ENCODE measurements at places on chromosomes 6 and 20.
A peak's percentile ranks its signal among the peaks of the same experiment; 100 is the strongest.

GRCh38 chr6:137661601-137662000 is 167.4 kb upstream of the OLIG3 start:
- H3K4me1 ChIP-seq, result no peaks in the 10 kb centered on the region
- no peak overlapping the region for H3K27ac ChIP-seq
- no peak for DNase-seq
- H3K36me3 ChIP-seq, result no peaks in the 10 kb centered on the region
- no peak overlapping the region for H3K4me3 ChIP-seq
- no peaks in the 10 kb centered on the region for H3K27me3 ChIP-seq

DNA sequence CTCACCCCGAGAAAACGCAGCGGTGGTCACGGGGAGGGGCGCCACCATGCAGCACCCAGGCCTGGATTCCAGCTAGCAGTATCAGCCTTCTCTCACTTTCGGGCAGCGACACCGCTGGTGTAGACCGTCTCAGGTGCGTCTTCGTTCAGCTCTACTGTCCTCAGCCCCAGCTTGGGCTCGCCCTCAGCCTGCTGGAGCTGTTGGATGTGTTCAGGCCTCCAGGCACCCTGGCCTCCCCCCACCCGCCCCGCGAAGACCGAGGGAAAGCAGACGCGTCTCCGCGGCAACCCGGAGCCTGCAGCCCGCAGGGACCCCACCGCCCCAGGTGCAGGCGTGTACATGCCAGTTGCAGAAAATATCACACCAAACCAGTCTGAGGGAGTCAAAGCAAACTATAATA is 60.8 kb upstream of the CARMIL1 start:
- peaks cover 20% of the 10 kb centered on the region for H3K4me1 ChIP-seq
- DNase-seq, result no peak
- no peak overlapping the region for H3K27ac ChIP-seq
- no peak overlapping the region for H3K4me3 ChIP-seq
- no peaks in the 10 kb centered on the region for H3K36me3 ChIP-seq
- no peaks in the 10 kb centered on the region for H3K27me3 ChIP-seq

DNA sequence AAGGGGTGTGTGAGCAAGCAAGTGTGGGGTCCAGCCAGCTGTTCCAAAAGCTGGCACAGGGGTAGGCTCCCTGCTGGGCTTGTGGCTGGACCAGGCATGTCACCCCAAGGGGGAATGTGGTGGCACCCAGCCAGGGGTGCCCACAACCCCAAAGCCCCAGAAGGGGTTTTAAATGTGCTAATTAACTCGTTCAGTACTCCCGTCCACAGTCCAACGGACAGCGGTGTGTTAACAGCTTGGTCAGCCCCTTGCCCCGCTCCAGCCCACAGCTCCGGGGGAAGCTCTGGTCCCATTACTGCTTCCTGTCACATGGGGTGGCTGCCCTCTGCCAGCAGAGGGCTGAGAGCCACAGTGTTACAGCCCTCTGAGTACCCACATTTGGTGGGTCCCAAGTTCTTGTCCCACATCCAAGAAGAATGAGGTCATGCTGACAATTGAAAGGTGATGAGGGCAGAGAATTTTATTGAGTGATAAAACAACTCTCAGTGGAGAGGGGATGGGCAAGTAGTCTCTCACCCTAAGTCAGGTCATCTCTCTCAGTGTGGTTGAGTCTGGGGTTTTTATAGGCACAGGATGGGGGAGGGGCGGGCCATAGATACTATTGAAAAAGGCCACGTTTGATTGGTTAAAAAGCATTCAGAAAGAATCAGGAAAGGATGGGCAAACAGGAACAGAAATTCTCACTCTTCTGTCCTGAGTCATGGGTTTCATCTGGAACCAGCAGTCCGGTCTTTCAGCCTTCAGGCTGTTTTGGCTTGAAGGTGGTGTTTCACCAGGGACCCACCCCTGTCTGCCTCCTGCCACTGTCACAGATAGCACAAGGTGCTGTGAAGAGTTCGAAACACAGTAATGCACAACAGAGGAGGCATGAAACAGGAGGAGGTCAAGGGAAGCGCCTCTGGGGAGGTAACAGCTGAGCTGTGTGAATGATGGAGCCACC is 238.5 kb downstream of the NFATC2 start:
- H3K27ac ChIP-seq, result no peak overlapping the region
- DNase-seq, result no peak
- no peaks in the 10 kb centered on the region for H3K36me3 ChIP-seq
- H3K4me3 ChIP-seq, result no peak overlapping the region
- H3K27me3 ChIP-seq, result peaks cover 20% of the 10 kb centered on the region
- peaks cover 3% of the 10 kb centered on the region for H3K4me1 ChIP-seq

DNA sequence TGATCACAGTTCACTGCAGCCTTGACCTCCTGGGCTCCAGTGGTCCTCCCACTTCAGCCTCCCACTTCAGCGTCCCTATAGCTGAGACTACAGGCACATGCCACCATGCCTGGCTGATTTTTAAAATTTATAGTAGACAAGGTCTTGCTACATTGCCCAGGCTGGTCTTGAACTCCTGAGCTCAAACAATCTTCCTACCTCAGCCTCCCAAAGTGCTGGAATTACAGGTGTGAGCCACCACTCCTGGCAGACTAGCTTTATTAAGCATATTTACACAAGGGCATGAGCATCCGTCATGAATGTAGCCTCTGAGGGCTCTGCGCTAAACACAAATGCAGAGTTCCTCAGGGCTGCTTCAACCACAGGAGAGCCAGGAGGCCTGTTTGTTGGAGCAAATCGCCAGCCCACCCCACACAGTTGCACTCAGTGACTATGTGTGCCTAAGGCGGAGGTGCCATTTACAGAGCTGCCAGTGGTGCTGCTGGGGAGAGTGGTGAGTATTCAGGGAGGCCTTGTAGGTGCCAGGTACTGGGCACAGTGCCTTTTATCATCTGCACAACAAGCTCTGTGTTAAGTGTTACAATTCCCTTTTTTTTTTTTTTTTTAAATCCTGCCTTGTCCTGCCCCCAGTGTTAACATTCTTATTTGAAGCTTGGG is 78.2 kb downstream of the PSMG4 start:
- no peaks in the 10 kb centered on the region for H3K27me3 ChIP-seq
- H3K36me3 ChIP-seq, result no peaks in the 10 kb centered on the region
- H3K27ac ChIP-seq, result no peak overlapping the region
- peak overlapping the region; percentile 42 for H3K4me3 ChIP-seq

DNA sequence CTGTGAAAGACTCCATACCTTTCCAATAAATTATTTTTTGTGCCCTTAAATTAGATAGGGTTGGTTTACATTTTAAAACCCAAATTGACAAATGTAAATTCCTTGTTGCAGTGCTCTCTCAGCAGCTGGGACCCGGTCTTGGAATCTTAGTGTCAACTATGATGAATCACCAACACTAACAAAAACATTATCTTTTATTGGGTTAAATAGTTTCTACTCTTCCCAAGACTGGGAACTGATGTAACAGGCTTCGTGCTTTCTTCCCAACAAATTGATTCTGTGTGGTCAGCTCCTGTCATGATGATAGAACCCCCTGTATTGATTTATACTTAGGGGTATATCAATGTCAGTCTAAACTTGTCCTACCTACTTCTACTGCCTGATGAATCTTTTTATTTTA is 23.2 kb upstream of the AHI1 start:
- H3K27me3 ChIP-seq, result no peaks in the 10 kb centered on the region
- H3K27ac ChIP-seq, result no peak overlapping the region
- DNase-seq, result no peak
- H3K4me3 ChIP-seq, result no peak overlapping the region
- no peaks in the 10 kb centered on the region for H3K4me1 ChIP-seq

GRCh38 chr6:20302168-20302567 is 89.9 kb upstream of the MBOAT1 start:
- no peaks in the 10 kb centered on the region for H3K36me3 ChIP-seq
- no peaks in the 10 kb centered on the region for H3K27me3 ChIP-seq
- no peak for DNase-seq
- H3K4me1 ChIP-seq, result no peaks in the 10 kb centered on the region

GRCh38 chr20:8057871-8058270 is 38.3 kb upstream of the TMX4 start:
- DNase-seq, result no peak
- H3K27ac ChIP-seq, result no peak overlapping the region
- no peaks in the 10 kb centered on the region for H3K36me3 ChIP-seq
- no peaks in the 10 kb centered on the region for H3K27me3 ChIP-seq
- no peak overlapping the region for H3K4me3 ChIP-seq

DNA sequence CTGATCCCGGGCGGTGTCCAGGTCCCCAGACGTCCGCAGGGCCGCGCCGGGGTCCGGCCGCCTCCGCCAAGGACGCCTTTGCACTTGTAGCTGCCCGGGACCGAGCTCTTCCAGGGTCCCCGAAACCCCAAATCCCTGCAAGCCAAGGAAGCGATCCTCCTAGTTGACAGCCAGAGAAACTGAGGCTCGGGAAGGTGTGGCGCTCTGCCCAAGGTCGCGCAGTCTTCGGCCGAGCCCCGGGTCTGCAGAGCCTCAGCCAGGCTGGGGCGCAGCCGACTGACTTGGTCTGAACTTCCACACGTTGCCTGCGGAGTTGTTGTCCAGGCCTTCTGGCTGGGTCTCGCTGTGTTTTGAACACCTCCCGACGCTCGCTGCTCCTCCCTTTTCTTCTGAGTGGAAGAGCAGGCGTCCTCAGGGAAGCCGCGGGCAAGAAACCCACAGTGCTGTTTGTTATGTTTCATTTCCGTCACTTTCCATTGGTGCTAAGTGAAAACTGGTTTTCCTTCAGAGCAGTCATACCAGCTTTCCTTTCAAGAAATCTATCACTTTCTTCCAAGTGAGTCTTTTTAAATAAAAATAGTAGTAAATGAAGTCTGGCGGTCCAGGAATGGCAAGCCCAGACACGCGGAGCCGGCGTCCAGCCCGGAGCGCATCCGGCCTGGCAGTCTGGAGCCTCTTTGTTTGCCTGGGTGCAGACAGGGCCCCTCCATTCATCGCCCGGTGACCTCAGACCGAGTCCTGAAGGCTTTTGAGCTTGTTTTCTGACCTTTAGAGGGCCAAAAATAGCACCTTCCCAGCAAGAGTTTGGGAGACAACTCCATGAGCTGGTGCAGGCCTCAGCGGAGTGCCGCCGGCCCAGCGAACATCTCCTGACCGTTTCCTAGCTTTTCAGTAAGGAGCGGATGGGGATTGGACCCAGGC is 698 bp downstream of the FAM210B start:
- H3K4me1 ChIP-seq, result peaks cover 30% of the 10 kb centered on the region
- peak overlapping the region; percentile 92 for H3K4me3 ChIP-seq
- DNase-seq, result peak; percentile 54
- no peaks in the 10 kb centered on the region for H3K27me3 ChIP-seq
- peak overlapping the region; percentile 97 for H3K27ac ChIP-seq

DNA sequence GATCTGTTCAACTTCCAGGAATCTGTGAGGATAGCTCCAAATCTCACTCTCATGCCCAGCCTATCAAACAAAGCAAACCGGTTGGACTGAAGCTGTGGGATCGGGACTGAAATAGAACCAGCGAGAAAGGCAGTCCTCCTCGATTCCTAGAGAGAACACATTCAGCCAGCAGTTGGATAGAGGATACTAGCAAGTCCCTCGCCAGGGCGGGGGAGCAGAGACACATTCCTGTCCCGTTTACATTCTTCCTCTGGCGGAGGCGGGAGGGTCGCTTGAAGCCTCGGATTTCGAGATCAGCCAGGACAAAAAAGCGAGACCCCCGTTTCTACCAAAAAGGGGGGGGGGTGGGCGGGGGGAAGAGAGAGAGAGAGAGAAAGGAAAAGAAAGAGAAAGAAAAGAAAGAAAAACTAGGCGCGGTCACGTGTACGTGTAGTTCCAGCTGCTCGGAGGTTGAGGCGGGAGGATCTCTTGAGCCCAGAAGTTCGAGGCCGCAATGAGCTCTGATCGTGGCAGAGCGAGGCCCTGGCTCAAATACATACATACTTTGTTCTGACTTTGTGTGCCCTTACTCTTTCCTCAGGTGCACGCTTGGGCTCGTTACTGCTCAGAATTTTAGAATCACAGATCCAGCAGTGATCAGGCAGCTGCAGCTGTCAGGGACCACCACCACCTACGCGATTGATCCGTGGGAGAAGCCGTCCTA is 19.5 kb downstream of the ZNF311 start:
- peak overlapping the region; percentile 93 for H3K4me3 ChIP-seq
- peak; percentile 65 for DNase-seq
- peaks cover 14% of the 10 kb centered on the region for H3K36me3 ChIP-seq
- peaks cover 56% of the 10 kb centered on the region for H3K4me1 ChIP-seq
- peak overlapping the region; percentile 59 for H3K27ac ChIP-seq

- no peaks in the 10 kb centered on the region for H3K36me3 ChIP-seq
- peaks cover 36% of the 10 kb centered on the region for H3K27me3 ChIP-seq
- H3K4me3 ChIP-seq, result peak overlapping the region; percentile 74
- DNase-seq, result peak; percentile 40
- H3K4me1 ChIP-seq, result peaks cover 62% of the 10 kb centered on the region
These were observed 49.1 kb downstream of the PLAGL1 start for GRCh38 chr6:143958839-143959399.

- peak within 1 kb of the TSS; percentile 96 for H3K27ac ChIP-seq
- H3K36me3 ChIP-seq, result peaks cover 7% of the 10 kb centered on the region
- peak within 1 kb of the TSS; percentile 77 for H3K4me3 ChIP-seq
- peak; percentile 70 for DNase-seq
- peaks cover 20% of the 10 kb centered on the region for H3K4me1 ChIP-seq
These were observed at the start of gene PLTP for GRCh38 chr20:45911486-45912343. Gene PLTP (minus strand): TSS chr20:45912155. CDS start chr20:45911452, 703 bp downstream.

DNA sequence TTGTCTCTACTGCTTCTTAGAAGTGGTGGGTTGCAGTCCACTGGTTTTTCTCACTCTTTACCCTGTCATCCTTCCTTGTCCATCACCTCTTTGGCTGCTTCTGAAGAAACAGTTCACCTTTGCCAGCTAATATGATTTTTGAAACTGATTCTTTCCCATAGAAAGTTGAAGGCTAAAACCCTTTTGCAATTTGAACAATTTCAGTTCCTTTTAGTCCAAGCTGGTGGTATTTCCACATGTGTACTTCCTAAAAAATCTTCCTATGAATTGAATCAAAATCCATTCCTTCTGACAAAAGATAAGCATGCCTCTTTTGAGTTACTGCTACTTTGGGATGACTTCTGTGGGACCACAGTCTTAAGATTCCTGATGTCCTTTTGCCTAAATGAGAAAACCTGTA is 210.0 kb upstream of the MAN1A1 start:
- no peak overlapping the region for H3K4me3 ChIP-seq
- no peaks in the 10 kb centered on the region for H3K27me3 ChIP-seq
- H3K27ac ChIP-seq, result no peak overlapping the region
- no peaks in the 10 kb centered on the region for H3K4me1 ChIP-seq
- DNase-seq, result no peak

- DNase-seq, result no peak
- H3K4me1 ChIP-seq, result no peaks in the 10 kb centered on the region
- H3K4me3 ChIP-seq, result no peak overlapping the region
These were observed 50.0 kb upstream of the ECI2 start for GRCh38 chr6:4185419-4185818.

All from neural crest cell (in vitro differentiated cells).